ENCODE measurements at places on chromosomes 16 and 17. TPM values are rescaled to one million over a fixed set of nuclear protein-coding genes. Genes with fewer than 3 reads are reported as not detected.

PPP1R27 gene
- total RNA-seq: not detected

RNF112 gene
- 1.0 TPM for total RNA-seq

AXIN1 gene
- total RNA-seq: 39.0 TPM

SMARCE1 gene
- 64.9 TPM for total RNA-seq

KRTAP9-4 gene
- total RNA-seq: not detected

NFATC3 gene
- total RNA-seq: 8.4 TPM

HLF gene
- total RNA-seq: not detected

FOXN1 gene
- total RNA-seq: 0.04 TPM

PSMD7 gene
- total RNA-seq: 117 TPM

BEAN1 gene
- total RNA-seq: 0.04 TPM

MOSMO gene
- 16.0 TPM for total RNA-seq

RGS11 gene
- 0.11 TPM for total RNA-seq

ZG16 gene
- not detected for total RNA-seq

UNC45B gene
- total RNA-seq: under 0.01 TPM

MYH1 gene
- not detected for total RNA-seq

BCL6B gene
- not detected for total RNA-seq

WSCD1 gene
- total RNA-seq: not detected

LRRC37A gene
- 0.65 TPM for total RNA-seq

PDILT gene
- not detected for total RNA-seq

OVCA2 gene
- total RNA-seq: 74.0 TPM

MYH2 gene
- not detected for total RNA-seq

CLEC10A gene
- total RNA-seq: not detected

RPA1 gene
- total RNA-seq: 27.5 TPM

CDH3 gene
- 506 TPM for total RNA-seq

GPR142 gene
- not detected for total RNA-seq

SMIM36 gene
- total RNA-seq: not detected

GAS2L2 gene
- not detected for total RNA-seq

TMEM238L gene
- total RNA-seq: not detected

PPM1E gene
- under 0.01 TPM for total RNA-seq

TBX6 gene
- 0.19 TPM for total RNA-seq

ARHGDIG gene
- total RNA-seq: not detected

ENO3 gene
- total RNA-seq: 0.86 TPM

ZNF174 gene
- total RNA-seq: 4.9 TPM

GP1BA gene
- total RNA-seq: not detected

KARS1 gene
- total RNA-seq: 260 TPM

SLC5A11 gene
- not detected for total RNA-seq

All from hair follicular keratinocyte (primary cell).